T-helper 1 cell (primary cell): ENCODE measurements at places on chromosomes 16 and 17.

- no peak for DNase-seq
Measured at GRCh38 chr17:81825841-81826466, 7.1 kb downstream of the MCRIP1 start.

DNA sequence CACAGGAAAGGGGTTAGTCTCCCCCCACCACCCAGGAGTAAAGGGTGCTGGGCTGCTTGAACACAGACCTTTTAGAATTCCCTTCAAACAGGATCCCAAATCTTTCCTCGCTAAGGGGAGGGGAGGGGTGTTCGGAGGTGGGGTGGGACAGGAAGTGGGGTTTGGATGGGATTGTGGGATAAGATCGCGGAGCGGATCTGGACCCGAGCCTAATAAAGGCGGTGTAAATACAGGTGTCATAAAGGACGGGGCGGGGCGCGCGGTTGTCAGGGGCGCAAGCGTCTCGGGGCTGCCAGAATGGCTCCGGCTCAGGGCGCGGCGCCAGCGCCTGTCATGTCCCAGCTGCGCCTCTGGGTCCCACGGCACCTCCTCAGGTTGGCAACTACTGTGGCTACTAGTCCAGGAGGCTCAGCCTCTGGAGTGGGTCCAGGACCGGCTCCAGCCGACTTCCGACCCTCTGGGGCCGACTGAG lies 59.8 kb upstream of the FBXO47 start:
- no peak for DNase-seq

- no peak for DNase-seq
Measured at GRCh38 chr17:64686705-64687104, 24.6 kb upstream of the SMURF2 start.

- peak; percentile 43 for DNase-seq
Measured at GRCh38 chr17:10114931-10115535, 83.4 kb downstream of the GAS7 start.

GRCh38 chr16:69486272-69486671 lies 61.9 kb downstream of the CYB5B start:
- no peak for DNase-seq

DNA sequence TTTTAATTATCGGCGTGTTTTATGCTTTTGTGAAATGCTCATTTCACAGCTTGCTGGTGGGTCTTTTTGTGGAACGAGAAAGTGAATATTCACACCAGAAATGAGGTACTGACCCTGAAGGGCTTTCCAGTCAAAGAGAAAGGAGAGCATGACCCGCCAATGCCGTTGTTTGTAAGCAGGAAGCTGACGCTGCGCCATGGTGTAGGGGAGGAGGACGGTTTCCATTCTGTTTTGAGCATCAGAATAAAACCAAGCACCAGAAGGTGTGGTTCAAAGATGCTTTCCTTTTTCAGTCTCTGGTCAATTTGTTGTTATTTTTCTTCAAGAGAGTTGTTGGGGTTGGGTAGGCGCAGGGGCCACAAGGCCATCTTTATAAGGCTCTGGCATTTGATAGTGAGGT lies 669.3 kb downstream of the WWOX start:
- DNase-seq = no peak

DNA sequence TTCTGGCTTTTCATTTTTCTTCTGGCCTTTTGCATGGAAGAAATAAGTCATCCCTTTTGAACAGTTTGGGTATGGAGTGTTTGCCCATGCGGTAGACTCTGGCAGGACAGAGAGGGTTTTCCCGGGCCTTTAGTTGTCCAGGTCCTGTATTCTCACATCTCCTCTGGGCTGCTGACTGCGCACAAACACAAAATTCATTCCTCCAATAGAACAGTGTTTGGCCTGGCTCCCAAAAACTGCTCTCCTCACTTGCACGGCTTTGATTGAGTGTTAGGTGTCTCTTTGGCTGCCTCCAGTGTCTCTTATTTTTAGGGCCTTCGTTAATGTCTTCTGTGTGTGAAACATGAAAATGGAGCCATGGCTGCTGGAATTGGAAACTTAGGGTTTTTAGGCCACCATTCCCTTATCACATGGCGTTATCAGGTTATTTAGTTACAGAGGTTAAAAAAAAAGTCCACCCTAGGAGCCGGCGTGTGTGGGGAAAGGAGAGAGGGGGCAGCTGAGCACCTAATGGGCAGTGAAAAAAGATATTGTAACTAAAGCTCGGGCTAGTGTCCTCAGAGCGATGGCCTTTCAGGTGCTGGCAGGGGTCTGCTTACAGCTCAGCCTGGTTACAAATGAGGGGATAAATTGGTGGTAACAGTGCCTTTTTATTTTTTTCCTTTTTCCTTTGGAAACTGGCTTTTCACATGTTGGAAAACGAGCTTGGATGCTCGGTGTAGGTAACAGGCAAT lies 47.3 kb downstream of the PRKCA start:
- DNase-seq = no peak
